Stimulated activated naive CD8-positive, alpha-beta T cell treated with anti-CD3 and anti-CD28 coated beads, Interleukin-15, Interleukin-2, amounts not matched to agents 100 U/mL and 50 U/mL, for 24 hours (primary cell): ENCODE measurements at places on chromosomes 7 and 10.

DNA sequence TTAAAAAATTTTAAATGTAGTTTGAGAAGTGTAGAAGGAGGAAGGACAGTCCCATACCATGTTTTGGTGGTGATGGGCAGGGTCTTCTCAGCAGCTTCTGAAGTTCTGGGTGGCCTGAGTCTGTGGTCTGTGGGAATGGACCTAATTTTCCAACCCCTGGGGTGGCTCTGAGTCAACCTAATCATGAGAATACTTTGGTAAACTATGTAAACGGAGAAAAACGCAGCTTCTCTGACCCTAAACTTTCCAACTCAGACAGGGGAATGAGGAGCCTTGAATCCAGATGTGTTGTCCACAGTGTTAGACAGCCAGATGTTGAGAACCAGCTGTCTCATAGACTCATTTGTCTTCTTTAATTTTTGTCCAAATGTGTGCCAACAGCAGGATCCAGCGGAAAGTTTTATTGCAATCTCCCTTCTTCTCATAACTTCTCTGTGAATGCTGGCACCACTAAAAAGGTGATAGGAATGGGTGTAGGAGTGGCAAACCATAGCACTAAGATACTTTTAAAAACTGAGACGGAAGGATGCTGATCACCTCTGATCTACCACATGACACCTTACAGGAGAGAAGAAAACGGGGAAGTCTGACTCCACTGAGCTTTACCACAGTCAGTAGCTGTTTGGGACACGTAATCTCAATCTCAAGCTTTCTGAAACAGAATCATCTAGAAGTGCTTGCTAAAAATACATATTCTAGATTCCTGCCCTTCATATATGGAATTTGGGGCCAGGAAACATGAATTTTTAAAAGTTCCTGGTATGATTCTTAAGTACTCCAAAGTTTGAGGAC, 90.5 kb upstream of the PHYHIPL start:
- DNase-seq = no peak

- no peak for DNase-seq
Observed at GRCh38 chr10:69501657-69502056, 50.4 kb downstream of the TSPAN15 start.

DNA sequence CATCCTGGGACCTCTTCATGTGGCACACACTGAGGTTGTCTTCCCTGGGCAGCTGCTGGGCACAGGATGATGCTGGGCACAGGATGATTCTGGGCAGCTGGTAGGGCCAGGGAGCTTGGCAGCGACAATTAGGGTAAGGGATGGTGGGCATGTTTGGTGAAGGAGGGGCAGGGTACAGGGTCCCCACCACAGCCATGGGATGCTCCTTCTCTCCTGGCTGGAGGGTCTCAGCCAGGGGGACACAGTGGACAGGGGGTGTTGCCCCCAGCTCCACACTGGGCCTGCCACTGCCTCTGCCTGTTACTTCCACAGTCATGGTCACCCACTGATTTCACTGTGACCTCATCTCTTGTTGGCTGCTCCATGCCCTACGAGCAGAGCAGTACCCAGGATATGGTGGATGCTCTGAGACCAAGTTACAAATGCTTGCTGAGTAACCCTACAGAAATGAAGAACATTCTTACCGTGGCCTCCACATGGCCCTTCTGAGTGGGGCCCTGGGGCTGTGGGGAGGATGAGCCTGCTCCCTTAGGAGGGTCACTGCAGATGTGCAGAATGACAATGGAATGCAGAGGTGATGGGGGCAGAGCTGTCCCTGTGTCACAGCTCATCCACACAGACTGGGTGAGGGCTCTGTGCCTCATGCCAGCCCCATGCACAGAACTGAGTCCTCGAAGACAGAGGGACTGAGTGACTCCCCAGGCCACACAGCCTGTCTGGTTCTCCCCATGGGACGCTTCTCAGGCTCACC, 28.4 kb upstream of the RET start:
- no peak for DNase-seq

DNA sequence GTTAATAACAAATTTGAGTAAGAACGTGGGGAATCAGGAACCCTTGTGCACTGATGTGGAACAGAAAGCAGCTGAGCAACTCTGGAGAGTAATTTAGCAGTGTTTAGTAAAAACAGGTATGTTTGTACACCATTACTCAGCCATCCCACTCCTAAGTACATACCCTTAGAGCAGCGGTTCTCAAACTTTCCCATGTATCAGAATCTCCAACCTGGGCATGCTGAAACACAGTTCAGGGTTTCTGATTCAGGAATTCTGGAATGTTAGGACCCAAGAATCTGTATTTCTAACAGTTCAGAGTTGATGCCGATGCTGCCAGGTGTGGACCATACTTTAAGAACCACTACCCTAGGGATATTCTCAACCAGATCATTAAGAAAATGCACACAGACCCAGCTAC, 5.1 kb downstream of the SGMS1 start:
- DNase-seq = no peak

- DNase-seq = no peak
Observed at GRCh38 chr7:2729893-2730716, 42.1 kb downstream of the AMZ1 start.

DNA sequence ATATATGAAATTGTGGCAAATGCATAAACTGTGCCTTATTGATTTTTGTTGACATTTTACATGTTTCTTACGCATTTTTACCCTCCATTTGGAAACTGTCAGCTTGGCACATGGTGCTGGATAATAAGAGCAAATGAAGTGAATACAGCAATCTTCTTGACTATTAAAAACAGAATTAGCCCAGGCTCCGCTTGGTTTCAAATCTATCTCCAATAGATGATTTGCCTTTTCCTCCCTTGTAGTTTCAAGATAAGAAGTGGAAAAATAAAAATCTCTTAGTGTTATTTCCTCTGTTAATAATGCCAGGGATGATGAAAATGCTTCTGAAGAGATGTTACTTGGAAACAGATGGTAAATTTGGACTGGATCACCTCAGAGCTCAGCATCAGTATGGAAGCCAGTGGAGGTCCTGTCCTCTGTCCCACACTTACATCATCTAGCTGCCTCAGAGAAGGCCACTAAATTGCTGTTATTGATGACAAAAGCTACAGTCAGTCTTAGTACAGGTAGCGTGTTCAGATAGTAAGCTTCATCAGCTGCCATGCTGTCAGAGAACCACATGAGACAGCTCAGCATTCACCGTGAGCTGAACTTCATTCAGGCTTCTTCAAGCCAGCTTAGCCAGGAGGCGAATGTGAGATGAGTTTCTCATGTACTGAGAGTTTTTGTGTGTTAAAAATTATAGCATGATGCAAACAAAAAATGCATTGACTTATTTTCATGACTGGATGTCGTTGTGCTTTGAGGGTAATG, 246.8 kb downstream of the CELF2 start:
- no peak for DNase-seq

- no peak for DNase-seq
Observed at GRCh38 chr7:95424716-95425115, 10.1 kb downstream of the PON2 start.

GRCh38 chr10:70293169-70293843, 9.5 kb upstream of the NPFFR1 start:
- no peak for DNase-seq

GRCh38 chr7:127927348-127927696, 103.9 kb downstream of the LRRC4 start:
- DNase-seq = no peak

DNA sequence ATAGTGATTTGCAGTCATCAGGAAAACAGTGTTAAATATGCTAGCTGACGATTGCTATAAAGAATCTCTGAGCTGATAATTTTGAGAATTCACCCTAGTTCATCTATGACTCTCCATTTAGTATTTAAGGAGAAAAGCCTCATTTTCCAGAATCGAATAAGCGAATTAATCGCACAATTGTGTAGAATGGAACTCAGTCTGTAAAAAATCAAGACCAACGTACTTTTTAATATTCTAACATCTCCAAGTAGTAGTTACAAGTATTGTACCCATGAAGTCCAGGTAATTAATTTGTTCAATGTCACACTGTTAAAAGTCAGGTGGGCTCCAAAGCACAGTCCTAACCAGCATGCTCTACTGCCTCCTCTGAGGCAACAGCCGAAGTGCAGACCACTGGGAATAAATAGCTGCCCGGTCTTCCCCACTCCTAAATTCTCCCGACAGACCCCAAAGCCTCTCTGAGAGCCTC, 380 bp upstream of the AGBL3 start:
- DNase-seq = no peak

DNA sequence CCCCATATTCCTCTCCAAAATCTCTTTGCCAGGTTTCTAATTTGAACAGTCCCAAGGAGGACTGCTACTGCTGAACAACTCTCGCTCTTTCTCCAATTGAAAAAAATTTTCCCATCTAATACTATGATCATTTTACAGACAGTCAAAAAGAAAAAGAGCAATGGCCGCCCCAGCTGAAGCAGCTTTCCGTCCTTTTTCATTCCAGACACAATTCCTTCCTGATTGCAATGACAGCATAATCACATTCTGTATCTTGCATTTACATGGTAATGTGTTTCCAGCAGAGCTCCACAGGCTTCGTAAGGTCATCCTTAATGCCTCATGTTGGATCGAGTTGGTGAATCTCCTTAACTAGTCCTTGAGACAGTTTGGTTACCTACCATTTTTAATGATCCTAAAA, 45.0 kb upstream of the GSDME start:
- no peak for DNase-seq

- DNase-seq = no peak
Observed at GRCh38 chr10:76192694-76193320, 761.4 kb downstream of the LRMDA start.

- no peak for DNase-seq
Observed at GRCh38 chr10:78510566-78511323, 477.1 kb downstream of the RPS24 start.

DNA sequence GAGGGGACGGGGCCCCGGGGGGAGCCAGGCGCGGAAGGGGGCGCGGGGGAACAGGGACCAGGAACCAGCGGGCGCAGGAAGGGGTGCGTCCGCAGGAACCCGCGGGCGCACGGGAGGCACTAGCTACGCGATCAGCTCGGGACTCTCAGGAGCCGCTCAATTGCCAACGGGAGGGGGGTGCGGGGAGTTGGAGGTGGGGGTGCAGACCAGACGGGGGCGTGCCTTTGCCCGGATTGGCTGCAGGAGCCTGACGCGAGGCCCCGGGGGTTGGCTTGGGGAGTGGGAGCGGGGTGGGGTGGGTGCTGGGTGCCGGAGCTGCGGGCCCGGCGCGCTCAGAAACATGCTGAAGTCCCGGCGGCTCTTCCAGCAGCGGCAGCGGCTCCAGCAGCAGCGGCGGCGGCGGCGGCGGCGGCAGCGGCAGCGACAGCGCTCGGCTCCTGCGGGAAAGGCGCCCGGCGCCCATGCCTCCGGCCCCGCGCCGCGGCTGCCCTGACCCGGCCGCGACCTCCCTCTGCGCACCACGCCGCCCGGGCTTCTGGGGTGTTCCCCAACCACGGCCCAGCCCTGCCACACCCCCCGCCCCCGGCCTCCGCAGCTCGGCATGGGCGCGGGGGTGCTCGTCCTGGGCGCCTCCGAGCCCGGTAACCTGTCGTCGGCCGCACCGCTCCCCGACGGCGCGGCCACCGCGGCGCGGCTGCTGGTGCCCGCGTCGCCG, at the start of gene ADRB1:
ADRB1 (plus strand) TSS at position 335 of the 715 bp plus-strand sequence; CDS start at position 602, 267 bp downstream.
- peak; percentile 36 for DNase-seq

DNA sequence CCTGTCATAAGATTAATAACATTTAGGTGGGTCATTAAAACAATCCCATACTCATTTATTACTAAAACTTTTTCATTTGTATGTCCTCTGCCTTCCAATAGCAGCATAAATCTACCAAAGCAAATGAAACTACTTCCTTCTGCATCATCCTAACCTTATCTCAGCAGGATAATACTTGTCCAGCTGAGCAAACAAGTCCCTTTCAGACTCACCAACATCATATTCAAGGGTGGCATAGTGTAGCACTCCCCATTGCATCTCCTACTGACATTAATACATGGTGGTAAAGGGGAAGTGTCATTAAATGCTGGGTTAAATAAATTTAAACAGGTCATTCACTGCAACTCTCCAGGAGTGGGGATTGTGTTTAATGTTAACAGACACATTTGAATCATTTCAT, 3.4 kb upstream of the MINDY3 start:
- DNase-seq = no peak

- no peak for DNase-seq
Observed at GRCh38 chr7:50502001-50502684, 52.0 kb upstream of the FIGNL1 start.

DNA sequence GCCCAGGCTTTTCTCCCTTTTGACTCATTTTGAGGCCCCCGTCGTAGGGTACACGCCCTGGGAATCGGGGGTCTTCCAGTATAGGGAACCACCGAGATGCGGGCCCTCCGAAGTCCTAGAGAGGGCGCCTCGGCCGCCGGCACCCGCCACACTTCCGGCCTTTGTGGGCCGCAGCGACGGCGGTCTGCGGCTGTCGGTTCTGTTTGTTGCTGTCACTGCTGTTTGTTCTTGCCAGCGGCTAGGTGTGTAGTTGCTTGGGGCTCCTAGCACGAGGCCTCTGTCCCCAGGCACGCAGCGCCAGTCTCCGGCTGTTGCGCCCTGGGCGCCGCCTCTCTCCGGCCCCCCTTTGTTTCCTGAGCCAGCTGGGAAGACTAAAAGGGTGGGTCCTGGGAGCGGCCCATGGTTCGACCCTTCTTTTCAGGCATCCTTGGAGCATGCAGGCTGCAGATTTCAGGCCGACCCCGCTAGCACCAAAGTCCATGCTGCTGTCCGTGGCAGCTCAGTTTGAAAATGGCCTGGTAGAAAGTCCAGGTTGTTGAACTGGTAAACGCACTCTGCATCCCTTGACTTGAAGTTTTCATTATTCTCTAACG, 17.8 kb upstream of the ZKSCAN1 start:
- DNase-seq = peak; percentile 71

GRCh38 chr7:79308192-79308591, 145.3 kb downstream of the MAGI2 start:
- no peak for DNase-seq

DNA sequence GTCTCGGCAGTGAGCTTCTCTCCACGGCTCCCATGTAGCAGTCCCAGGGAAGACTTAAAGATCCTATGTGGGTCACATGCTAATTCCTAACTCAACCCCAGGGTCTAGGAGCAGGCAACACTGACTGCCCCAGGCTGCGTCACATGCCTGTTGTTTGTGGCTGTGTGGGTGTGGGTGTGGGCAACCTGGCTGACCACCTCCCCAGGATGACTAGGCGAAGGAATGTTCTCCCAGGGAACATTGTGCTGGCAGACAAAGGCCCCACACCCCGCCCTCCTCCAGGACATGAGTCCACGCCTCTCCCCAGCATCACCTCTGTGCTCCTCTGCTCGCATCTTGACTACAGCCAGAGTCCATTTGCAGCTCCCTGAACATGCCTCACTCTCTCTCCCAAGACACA, 30.3 kb downstream of the SLC29A3 start:
- no peak for DNase-seq

DNA sequence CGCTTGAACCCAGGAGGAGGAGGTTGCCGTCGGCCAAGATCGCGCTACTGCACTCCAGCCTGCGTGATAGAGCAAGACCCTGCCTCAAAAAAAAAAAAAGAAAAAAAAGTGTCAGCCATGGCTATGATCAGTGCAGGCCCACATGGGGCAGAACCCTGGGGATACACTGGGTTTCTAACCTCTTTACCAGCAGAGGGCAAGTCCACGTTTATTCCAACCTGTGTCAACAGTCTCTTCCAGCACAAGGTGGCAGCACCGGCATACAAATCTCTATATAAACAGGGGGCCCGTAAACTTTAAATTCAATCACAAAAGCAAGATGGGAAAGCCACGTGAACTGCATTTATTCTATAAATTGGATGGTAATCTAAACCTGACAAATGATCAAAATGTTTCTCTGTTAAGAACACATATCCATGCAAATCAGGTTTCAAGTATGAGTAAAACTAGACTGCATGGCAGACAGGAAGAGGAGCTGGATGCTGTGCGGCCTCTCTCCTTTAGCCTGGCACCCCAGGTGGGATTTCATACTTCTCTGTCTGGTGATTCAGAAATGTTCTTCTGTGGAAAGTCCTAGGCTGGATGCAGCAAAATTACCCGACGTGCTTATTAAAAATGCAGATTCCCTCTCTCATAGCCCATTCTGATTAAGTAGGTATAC, 60.0 kb upstream of the STEAP1B start:
- DNase-seq = peak; percentile 68
